A673 (cell line): ENCODE measurements at places on chromosomes 13 and 19.

DNA sequence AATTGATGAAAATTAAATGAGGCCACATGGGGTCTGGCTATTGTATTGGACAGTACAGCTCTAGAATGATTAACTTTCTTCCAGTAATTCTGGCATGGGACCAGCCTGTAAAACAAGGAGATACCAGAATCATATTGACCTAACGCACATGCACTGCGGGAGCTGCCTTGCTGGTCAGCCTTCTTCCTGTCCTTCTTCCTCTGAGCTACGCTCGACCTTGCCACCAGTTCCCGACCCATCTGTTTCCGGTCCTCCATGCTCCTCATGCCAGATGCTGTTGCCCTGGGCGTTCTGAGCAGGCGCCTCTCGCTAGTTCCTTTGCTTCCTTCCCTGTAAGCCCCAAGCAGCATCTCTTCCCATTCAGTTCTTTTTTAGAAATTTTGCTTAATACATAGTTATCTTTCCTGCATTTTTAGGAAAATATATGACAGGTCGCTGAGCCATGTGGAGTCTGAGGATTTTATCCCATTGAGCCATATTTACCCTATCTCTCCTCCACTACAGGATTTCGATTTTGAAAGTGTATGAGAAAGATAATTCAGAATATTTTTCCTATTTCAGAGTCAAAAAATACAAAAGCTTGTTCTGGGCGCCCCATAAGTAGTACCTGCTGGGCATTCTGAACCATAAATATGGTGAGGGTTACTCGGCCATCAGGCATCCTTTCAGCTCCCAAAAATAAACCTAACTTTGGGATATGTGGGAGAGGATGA lies 38.6 kb downstream of the TNFRSF19 start:
- no peak for DNase-seq

DNA sequence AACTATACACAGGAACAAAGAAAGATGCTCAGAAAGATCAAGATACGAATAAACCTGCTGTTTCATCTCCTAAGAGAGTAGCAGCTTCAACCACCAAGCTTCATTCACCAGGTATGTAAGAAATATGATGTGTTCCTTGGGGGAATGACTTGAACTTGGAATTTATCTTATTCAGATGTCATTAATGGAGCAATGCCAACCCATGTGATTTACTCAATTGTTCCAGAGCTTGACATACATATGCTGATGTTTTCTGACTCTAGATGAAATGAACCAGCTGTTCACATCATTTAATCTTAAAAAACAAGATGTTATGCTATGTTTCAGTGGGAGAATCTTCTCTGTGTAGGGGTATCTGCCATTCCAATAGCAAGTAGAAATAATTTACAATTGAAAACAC lies 270.9 kb downstream of the SLC7A1 start:
- no peak for DNase-seq

- DNase-seq: peak; percentile 25
Measured at GRCh38 chr13:74026753-74027152, 107.5 kb downstream of the KLF12 start.

DNA sequence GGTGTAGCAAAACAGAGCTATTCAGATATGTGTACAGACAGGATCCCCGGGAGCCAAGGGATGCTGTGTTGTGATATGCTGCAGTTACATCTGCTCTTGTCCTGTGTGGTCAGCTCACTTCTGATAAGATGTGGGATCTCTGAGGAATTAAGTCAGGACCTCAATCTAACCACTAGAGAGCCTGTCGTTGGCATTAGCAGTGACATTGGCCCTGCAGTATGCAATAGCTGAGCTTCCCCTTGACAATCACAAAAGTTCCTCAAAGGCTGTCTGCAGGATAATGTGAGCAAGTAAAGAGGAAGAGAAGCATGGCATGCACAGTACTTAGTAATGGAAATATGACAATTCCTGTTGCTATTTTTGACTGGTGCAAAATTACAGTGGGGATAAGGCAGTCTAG lies 203.4 kb upstream of the MIR17HG start:
- no peak for DNase-seq

- no peak for DNase-seq
Measured at GRCh38 chr13:99215184-99215830, 14.7 kb downstream of the UBAC2 start.

DNA sequence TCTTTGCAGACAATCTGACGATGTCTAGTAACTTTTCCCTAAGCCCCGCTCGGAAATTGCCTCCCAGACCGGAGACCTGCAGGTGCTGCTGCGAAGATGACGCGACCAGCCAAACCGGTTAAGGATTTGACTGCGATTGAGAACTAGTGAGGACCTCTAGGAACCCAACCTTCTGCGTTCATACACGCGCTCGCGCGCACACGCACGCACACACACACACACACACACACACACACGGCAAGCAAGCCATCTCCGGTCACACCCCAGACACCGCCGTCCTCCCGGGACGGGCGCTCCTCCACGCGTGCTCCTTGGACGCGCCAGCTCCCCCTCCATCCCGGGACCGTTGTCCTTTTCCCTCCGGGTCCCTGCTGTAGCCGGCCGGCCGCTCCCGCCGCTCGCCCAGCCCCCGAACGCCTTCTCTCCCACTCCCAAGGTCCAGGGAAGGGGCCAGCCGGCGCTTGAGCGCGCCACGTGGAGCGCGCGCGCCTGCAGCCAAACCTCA lies 1.2 kb downstream of the TBC1D4 start:
- DNase-seq: peak; percentile 45

DNA sequence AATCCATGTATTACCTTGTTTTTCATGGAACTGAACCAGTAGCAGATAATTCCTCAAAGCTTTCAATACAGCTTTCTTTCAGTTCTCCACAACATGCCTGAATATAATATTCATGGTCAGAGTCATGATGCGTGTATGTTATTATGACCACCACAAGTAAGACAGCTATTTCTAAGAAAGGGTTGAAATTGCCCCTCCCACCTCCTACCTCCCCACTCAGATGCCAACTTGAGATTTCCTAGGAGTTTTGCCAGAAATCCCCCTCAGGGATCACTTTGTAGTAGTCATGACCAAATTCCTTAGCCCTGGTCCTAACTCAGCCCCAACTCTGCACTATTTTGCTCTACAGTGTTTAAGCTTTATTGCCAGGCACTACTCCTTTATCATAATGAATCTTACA lies 69.9 kb upstream of the RAP2A start:
- DNase-seq: no peak

GRCh38 chr19:5894704-5895349 lies 8.8 kb downstream of the NDUFA11 start:
- DNase-seq: no peak

- DNase-seq: no peak
Measured at GRCh38 chr19:16661480-16662034, 618 bp downstream of the TMEM38A start.

DNA sequence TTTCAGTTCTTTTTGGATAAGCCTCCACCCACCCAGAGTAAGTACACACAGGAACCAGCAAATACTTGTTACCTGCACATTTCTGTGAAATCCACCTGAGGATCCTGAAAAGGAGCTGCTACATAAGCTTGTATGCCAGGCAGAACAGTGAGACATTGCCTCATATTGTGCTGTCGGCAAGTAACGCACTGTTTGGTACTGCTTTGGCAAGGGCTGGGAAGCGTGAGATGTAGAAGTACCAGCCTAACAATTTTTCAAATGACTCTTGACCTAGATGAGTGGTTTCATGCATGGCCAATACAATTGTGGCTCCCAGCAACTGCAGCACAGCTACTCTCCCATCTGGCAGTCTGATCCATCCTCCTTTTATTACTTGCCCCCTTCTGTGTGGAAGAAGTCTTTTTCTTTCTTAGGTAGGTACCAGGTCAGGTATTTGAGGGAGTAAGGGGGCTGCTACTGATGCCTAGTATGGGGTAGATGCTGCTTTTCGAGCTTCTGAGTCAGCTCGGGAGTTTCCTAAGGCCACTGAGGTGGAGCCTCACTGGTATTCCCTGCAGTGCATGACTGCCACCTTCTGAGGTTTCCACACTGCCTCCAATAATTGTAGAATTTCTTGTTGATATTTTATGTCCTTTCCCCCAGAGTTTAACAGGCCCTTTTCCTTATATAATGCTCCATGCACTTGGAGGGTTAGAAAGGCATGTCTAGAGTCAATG lies 52.2 kb downstream of the ZNF737 start:
- DNase-seq: no peak

GRCh38 chr13:43329702-43330101 lies 306.3 kb downstream of the DNAJC15 start:
- DNase-seq: no peak
